ENCODE measurements at places on chromosomes 12 and 14.

DNA sequence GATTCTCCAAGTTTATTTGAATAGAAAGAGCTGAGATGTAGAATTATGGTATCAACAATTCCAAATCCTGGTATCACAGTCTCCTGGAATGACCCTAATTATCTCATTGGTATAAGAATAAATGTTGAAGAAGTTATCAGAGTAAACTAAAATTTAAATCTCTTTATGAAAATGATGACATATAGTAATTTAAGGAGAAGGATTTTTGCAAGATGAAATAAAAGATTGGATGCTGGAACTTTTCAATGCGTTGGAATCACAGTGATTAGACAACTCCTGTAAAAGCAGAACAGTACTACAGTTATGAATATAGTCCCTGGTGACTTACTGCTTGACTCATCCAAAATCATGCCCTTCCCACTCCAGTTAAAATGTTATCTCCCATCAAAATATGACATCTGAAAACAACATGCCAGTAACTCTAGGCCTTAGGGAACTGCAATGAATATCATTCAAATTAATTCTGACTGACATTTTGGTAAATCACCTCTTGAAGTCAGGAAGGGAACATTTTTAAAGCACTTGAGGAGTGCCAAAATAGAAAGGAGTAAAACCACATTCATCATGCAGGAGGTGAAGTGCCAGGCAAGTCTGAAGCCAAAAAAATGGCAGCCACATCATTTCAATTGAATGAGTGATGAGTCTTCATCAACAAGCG, 197.8 kb upstream of the PRKD1 start:
- no peak for DNase-seq

GRCh38 chr12:26750531-26751175, 82.3 kb downstream of the ITPR2 start:
- no peak for DNase-seq

- no peak for DNase-seq
These were observed 8.5 kb upstream of the LTBP2 start for GRCh38 chr14:74620497-74620921.

DNA sequence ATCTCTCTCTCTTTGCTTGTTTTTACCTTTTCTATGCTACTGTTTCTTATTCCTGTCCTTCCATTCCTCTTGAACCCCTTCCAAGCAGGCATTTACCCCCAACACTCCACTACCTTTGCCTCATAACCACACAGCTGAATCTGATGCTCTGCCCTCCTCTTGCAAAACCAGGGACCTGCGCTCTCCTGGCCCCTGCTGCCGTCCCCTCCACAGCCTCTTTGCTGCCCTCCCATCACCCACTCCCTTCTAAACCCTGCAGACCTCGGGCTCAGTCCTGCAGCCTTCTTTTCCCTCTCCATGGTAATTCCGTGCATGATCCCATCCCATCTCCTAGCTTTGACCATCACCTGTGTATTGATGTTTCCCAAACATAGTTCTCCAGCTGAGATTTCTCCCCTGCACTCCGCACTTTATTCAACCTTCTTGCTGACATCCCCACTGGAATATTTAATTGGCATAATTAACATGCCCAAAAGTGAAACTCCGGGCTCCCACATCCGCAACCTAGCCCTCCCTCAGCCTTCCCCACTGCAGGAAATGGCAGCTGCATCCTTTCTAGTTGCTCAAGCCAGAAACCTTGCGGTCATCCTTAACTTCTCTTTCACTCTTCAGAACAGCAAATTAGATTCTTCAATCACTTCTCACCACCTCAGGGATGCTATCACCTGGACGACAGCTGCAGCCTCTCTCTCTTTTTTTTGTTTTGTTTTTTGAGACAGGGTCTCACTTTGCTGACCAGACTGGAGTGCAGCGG, 16.0 kb downstream of the FIGNL2 start:
- no peak for DNase-seq

- DNase-seq = no peak
These were observed 41.7 kb upstream of the ITPR2 start for GRCh38 chr12:26874501-26875296.

- no peak for DNase-seq
These were observed 27.3 kb upstream of the HELB start for GRCh38 chr12:66275040-66275439.

- DNase-seq = no peak
These were observed 23.3 kb downstream of the CHST11 start for GRCh38 chr12:104480012-104480411.

Data from activated CD8-positive, alpha-beta memory T cell treated with anti-CD3 and anti-CD28 coated beads for 48 hours (primary cell).